ENCODE measurements at places on chromosomes 6 and 20.
A peak's percentile ranks its signal among the peaks of the same experiment; 100 is the strongest.

- DNase-seq, result no peak
These were observed 25.9 kb upstream of the GTSF1L start for GRCh38 chr20:43752561-43753301.

GRCh38 chr20:57262301-57262700 lies 4.1 kb downstream of the BMP7 start:
- DNase-seq, result peak; percentile 41

DNA sequence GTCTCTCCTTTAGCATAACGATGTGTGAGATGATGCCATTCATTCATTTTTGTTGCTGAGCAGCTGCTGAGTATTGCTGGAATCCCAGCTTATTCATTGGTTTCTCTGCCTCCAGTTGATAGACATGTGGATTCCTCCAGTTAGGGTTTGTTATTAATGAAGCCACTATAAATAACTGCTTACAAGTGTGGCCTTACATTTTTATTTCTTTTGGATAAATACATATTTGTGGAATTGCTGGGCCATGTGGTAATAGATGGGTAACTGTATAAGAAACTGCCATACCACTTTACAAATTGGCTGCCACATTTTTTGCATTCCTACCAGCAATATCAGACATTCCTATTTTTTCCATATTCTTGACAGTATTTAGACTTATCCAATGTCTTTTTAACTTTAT lies 2.6 kb upstream of the HLA-B start:
- DNase-seq, result no peak

DNA sequence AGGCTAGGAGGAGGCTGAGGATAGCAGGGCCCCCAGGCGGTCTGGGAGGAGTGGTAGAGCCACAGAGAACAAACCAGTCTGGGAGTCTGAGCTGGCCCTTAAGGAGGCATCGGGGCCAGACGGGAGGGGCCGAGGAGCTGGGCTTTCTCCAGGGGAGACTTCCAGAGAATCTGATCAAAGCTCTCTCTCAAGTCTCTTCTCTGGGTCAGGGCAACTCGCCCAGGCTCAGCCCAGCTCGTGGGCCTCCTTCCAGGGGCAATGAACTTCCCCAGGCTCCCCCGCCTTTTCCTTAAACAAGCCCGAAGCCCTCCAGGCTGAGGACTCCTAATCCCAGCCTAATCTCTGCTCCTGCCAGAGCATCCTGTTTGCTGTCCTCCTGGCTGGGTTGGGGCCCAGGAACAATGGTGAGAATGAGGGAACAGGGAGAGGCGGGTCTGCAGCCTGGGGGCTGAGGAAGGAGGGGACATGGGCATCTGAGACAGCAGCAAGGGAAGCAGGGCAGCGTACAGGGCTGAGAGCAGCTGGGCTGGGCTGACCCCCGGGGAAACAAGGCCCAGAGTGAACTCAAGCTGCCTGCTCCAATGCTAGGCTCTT lies 173.6 kb downstream of the ANKRD60 start:
- peak; percentile 64 for DNase-seq

GRCh38 chr20:20664795-20665589 lies 47.5 kb downstream of the RALGAPA2 start:
- peak; percentile 34 for DNase-seq

GRCh38 chr20:5596401-5597193 lies 153.6 kb upstream of the SHLD1 start:
- no peak for DNase-seq

DNA sequence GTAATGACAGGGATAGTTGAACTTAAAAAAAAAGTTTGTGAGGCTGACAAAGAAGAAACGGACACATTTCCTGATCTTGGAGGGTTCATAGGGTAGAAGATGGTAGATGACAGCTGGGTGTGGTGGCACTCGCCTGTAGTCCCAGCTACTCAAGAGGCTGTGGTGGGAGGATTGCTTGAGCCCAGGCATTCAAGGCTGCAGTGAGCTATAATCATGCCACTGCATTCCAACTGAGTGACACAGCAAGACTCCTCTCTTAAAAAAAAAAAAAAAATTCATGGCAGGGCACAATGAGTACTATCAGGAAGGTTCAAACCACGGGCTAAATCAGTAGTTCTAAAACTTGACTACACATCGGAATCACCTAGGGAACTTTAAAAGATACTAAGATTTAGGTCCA lies 2.0 kb upstream of the MICA start:
- DNase-seq, result no peak
